CD4-positive, CD25-positive, alpha-beta regulatory T cell (primary cell): ENCODE measurements at places on chromosomes 6 and 20.

GRCh38 chr6:167572841-167573271 lies 248.0 kb downstream of the TTLL2 start:
- H3K27me3 ChIP-seq: no peaks in the 10 kb centered on the region
- H3K36me3 ChIP-seq: no peaks in the 10 kb centered on the region
- no peak overlapping the region for H3K4me3 ChIP-seq

DNA sequence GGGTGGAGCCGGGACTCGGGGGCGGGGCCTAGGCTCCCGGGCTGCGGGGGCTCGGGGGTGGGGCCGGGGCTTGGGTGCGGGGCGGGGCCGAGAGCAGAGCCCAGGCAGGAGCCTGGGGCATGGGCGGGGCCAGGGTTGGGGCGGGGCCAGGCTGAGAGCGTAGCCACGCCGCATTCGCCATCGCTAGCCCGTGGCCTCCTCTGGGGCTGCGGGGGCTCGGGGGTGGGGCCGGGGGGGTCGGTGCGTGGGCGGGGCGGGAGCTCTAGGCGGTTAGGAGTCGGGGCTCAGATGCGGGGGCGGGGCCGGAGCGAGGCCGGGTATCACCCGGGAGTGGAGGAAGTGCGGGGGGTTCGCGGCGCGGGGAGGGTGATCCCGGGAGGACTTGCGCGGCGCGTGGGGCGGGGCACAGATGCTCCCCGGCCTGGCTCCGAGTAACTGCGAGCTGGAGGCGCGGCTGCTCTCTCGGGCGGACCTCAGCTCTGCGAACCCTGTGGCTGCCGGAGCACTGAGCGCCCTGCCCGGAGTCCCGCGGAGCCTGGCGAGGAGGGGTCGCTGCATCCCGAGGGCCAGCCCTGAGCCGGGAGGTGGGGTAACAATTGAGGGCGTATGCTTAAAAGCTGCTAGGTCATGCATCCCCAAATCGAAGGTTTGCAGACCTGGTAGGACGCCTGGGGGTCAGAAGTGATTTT lies 434 bp upstream of the ECI2 start:
- H3K27me3 ChIP-seq: no peaks in the 10 kb centered on the region
- H3K27ac ChIP-seq: peak overlapping the region; percentile 85
- peak; percentile 98 for DNase-seq
- peak overlapping the region; percentile 91 for H3K4me3 ChIP-seq
- H3K4me1 ChIP-seq: peaks cover 25% of the 10 kb centered on the region

DNA sequence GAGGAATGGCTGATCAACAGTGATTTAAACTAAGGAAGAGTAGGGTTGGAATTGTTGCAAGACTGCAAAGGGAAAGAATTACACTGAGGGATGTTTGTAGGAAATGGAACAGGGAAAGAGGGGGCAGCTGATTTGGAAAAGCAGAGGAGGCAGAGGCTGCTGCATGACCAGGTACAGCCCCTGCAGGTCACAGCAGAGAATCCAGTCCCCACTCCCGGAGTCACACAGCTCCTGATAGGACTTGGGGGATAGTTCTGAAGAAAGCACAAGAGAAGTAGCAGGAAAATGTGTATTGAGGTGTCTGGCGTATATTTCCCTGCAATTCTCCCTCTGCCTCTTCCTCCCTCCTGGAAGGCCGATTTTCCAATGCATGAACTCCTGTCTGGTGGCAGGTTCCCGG lies 92.5 kb upstream of the PDE10A start:
- no peak overlapping the region for H3K4me3 ChIP-seq
- H3K27me3 ChIP-seq: no peaks in the 10 kb centered on the region
- no peak overlapping the region for H3K27ac ChIP-seq
- H3K36me3 ChIP-seq: no peaks in the 10 kb centered on the region

- no peak overlapping the region for H3K4me3 ChIP-seq
- H3K27ac ChIP-seq: no peak overlapping the region
- peaks cover 7% of the 10 kb centered on the region for H3K27me3 ChIP-seq
- DNase-seq: no peak
Measured at GRCh38 chr6:134060491-134061106, 8.2 kb upstream of the SLC2A12 start.

GRCh38 chr6:127950566-127951145 lies 49.8 kb upstream of the THEMIS start:
- no peaks in the 10 kb centered on the region for H3K36me3 ChIP-seq
- no peak for DNase-seq
- no peaks in the 10 kb centered on the region for H3K27me3 ChIP-seq
- peak overlapping the region; percentile 74 for H3K4me3 ChIP-seq

GRCh38 chr20:2756056-2756611 lies 44.3 kb downstream of the CPXM1 start:
- no peaks in the 10 kb centered on the region for H3K36me3 ChIP-seq
- peaks cover 24% of the 10 kb centered on the region for H3K4me1 ChIP-seq
- no peak overlapping the region for H3K4me3 ChIP-seq
- no peak for DNase-seq

DNA sequence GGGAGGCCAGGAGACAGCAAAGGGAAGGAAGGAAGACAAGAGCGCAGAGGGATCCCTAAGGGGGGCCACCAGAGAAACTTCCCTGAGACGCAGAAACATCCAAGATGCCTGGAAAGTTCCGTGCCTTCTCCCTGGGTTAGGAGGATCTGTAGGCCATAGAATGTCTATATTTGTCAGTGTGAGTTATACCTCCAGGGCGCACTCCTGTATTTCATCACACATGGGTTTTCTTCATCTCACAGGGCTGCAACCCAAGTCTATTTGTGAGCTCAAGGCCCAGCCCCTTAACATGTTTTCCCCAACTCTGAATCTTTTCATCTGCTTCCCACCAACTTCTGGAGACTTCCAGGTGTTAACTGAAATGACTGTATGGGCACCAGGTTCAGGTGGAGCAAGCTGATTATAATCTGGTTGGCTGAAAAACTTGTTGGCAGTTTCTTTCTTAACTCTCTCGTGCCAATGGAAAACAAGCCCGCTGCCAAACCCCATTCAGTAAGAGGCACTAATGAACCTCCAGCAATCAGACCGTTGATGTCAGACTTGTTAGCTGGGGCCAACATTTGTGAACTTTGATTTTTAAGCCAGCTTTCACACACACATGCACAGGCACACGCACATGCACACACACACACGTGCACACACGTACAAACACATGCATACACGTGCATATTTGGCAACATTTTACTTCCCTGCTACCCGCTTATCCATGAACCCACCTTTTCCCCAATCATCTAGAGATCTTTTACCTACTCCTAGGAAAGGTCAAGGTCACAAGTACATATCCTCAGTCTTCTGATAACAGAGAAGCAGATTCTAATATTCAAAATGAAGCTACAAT lies 247.5 kb upstream of the GMDS start:
- H3K27ac ChIP-seq: no peak overlapping the region
- H3K4me1 ChIP-seq: no peaks in the 10 kb centered on the region
